ENCODE measurements at places on chromosomes 6 and 20. TPM values are rescaled to one million over a fixed set of nuclear protein-coding genes. Genes with fewer than 3 reads are reported as not detected.

DNA sequence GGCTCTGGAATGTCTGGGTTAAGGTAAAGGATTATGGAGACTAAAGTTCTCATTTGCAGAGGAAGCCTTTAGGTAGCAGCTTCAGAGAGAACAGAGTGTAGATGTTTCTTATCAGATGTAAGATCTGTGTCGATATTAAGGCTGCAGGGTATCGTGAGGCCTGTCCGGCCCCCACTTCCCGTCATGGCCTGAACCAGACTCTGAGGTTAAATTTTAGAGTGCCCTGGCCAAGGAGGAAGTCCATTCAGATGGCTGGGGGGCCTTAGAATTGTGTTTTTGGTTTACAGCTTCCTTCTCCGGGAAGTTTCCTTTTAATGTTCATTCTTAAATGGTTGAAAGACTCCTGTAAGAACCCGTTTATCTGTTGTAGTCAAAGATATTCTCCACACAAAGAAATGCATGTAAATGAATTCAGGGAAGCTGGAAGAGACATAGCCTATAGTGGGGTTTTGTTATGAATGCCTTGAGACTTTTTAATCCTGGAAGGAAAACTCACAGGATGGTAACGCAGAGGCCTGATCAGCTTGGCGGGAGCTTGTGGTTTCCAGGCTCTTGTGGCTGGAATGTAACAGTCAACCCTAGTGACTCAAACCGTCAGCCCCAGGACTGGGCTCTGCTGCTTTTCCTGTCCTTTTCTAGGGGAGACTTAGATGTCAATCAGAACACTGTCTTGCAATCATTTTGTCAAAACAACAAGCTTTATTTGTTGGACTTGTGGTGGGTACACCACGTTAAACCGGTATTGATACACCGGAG lies 34.7 kb downstream of the KIF25 start:
- no peak for DNase-seq

DNA sequence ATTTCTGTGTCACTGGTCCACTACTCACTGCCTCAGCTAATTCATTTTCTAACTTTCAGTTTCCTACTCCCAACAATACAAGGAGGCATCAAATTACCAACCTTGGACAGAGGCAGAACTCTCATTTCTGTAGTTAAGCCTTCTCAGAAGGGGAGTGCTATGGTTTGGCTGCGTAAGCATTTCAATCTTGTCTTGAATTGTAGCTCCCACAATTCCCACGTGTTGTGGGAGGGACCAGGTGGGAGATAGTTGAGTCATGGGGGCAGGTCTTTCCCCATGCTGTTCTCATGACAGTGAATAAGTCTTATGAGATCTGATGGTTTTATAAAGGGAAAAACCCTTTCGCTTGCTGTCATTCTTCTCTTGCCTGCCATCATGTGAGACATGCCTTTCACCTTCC lies 22.9 kb downstream of the HLA-DRA start:
- no peak for DNase-seq

GRCh38 chr6:42704251-42704936 lies 18.0 kb downstream of the PRPH2 start:
- no peak for DNase-seq

DNA sequence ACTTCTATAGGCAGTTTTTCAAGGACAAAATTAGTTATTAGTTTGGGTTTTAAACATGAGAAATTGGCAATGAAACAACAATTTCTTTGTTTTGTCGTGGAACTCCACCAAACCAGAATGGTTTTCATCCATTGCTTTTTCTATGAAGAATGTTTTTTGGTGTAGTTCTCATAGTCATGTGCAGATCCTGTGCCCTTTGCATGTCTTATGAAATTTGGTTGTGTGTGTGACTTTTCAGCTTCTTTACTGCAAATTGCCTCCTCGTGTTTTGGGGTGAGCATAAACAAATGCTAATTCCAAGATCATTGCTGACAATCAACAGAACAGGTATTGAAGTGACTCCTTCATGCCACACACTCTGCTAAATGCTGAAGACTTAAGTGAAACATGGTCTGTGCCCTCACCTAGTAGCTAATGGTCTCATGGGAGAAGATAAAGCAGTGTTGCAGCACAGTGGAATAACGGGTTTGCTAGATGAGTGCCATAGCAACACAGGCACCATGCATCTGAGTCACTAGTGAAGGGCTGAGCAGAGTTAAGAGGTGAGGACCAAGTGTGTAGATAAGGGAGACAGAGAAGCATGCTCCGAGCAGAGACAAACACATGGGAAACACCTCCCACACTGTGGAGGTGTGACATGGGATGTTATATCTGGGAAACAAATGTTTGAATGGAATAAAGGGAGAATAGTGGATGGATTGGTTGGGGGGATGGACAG lies 120.0 kb downstream of the SLC16A10 start:
- DNase-seq, result no peak

- DNase-seq, result no peak
Measured at GRCh38 chr6:11804135-11804534, 25.5 kb upstream of the ADTRP start.

GRCh38 chr6:133951881-133952814 lies 876 bp upstream of the TBPL1 start:
- DNase-seq, result peak; percentile 58

The TMEM200A gene
- total RNA-seq, result 9.3 TPM
